Esophagus squamous epithelium (tissue), 5 donors: ENCODE measurements at places on chromosomes 6 and 20. TPM values are rescaled to one million over a fixed set of nuclear protein-coding genes. Genes with fewer than 3 reads are reported as not detected.

The GATA5 gene
- not detected for total RNA-seq

The GGTLC1 gene
- total RNA-seq: not detected

The GNMT gene
- total RNA-seq: not detected

The PERP gene
- total RNA-seq: 879 TPM
